ENCODE measurements at places on chromosomes 5 and 9.

- DNase-seq, result peak; percentile 95
Observed at GRCh38 chr9:36572515-36573418, at the start of gene MELK. MELK (plus strand) TSS chr9:36572895; CDS start chr9:36581682, 8,787 bp downstream.

DNA sequence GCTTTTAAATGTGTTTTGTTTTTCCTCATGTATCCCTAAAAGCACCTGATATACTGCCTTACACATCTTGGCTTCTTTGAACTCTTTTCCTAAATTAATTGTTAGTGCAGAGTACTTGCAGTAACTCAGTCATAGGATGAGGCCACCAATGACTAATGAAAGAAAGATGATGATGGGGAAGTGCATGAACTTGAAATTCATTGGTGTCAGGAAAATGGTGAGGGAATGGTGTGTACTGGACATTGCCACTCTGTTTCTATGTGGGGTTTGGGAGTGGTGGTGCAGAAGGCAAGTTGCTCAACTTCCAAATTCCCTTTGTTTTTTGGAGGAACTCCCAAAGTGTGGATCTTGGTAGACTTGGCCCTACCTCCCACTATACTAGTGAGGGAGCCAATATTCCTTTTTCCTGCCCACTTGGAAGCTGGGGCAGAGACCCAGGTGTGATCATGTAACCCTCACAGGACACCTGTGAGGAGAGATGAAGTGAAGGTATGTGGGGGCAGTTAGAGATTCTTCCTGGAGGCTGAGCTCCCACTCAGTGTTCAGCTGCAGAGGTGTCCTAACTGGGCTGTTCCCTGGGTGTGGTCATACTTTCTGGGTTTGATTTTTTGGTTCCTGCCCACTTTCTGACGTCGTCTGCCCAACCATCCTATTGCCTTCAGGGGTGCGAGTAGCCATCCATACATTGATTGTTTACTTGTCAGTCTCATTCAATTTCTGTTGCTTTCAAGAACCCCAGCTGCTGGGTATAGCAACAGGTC lies 298.5 kb downstream of the MAST4 start:
- no peak for DNase-seq

DNA sequence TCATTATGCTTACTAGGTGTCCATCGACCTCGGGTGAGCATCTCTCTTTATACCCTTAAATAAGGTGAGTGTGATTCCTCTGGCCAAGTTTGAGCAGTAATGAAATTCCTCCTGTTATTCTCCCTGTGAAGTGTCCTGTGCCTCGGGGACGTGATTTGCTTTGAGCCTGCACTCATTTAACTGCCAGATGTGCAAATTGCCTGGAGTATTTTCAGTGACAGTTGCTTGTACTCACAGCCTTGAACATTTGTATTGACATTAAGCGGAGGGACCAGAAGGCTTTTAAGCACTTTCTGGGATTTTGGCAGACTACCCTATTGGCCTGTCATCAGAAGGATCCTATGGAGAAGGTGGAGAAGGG lies 126.9 kb downstream of the DOCK2 start:
- DNase-seq, result no peak

DNA sequence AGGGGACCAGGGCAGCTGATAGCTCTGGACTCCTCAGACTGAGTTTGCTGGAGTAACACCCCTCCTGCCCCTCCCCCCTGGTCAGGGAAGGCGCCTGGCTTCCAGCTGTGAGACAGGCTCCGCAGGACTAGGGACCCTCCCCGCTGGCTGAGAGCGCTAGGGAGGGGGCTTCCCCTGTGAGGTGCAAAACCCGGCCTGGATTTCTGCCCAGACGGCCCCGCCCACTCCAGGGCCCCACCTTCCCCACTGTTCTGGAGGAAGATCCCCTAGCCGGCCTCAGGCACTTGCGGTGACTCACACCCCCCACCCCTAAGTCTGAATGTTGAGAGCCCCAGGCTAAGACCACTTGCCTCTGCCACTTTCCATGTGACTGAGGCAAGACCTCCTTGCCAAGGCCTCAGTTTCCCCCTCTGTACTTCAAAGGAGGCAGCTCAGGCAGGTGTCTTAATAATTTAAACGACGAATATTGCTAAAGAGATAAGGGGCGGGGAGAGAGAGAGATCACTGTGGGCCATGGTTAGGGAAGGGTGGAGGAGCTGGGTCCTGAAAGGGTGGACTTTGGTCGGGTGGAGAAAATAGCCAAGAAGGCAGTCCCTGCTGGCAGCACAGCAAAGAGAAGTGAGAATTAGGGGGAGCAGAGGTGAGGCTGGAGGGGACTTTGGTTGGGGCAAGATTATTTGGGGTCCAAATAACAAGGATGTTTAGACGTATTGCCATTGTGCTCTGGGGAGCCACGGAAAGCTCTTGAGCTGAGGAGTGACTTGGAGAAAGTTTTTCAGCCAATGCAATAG lies 1.0 kb upstream of the DAB2IP start:
- no peak for DNase-seq

- no peak for DNase-seq
Observed at GRCh38 chr5:172559004-172559932, 81.8 kb upstream of the NEURL1B start.

GRCh38 chr5:36059571-36060419 lies 6.9 kb downstream of the UGT3A2 start:
- DNase-seq, result no peak

DNA sequence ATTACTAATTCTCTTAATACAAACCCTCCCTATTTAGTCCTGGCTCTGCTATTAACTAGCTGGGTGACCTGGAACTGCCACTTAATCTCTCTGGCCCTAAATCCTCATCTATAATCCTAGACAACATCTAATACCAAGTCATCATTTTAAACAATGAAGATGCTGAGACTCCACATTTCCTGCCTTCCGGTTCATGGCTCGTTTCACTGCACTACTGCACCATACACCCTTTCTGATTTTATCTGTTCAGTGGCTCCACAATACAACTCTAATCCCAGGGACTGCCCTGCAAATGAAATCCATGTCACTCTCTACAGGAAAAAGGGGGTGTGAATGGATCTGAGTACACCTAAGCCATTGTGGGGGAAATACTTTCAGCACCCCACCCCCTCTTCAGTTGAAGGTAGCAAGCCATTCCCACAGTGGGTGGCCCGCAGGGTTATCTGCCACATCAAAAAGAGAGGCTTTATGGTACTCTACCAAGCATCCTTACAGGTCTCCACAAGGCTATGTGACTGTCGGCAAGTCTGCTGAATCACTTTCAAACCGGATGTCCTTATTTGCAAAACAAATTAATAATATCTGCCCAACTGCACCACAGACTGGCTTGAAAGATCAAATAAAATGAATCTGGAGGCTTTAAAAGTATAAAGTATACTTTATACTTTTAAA lies 89.5 kb downstream of the EPB41L4A start:
- DNase-seq, result no peak

DNA sequence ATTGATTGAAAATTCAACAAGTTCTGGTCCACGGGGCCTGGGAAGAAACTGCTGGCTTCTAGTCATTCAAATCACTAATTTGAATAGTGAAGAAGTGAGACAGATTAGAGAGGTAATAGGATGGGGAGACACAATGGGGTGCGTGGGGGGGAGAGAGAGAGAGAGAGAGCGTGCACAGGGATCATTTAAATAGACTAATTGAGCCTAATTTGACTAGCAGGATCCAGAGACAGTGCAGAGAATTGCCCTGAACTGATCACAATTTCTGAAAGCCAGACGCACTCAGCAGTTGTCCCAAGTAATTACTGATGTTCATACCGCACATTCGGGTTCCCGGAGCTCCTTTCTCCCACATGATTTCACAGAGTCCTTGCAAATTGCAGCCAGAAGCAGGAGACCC lies 50.3 kb upstream of the C5orf58 start:
- DNase-seq, result no peak

DNA sequence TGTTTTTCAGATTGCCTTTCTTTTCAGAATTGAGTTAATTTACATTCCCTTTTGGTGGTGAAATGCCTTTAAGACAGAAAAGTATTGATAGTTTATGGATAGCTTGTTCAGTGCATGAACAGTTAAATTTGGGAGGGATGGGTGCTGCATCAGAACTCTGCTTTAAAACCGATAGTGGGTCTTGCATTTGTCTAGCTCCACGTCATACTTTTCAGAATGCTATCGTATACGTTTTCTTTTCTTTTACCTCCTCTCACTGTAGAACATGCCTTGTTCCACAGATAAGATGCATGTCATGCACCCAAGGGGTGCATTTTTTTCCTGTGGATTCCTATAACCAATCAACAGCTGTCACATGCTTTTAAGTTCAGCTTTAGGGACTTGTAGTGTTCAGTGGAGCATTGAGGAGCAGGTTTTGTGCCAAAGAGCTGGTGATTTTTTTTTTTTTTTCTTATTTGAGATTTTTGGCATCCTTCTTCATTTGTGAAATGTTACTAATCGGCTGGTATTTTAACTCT lies 2.3 kb downstream of the SLC44A1 start:
- DNase-seq, result no peak

DNA sequence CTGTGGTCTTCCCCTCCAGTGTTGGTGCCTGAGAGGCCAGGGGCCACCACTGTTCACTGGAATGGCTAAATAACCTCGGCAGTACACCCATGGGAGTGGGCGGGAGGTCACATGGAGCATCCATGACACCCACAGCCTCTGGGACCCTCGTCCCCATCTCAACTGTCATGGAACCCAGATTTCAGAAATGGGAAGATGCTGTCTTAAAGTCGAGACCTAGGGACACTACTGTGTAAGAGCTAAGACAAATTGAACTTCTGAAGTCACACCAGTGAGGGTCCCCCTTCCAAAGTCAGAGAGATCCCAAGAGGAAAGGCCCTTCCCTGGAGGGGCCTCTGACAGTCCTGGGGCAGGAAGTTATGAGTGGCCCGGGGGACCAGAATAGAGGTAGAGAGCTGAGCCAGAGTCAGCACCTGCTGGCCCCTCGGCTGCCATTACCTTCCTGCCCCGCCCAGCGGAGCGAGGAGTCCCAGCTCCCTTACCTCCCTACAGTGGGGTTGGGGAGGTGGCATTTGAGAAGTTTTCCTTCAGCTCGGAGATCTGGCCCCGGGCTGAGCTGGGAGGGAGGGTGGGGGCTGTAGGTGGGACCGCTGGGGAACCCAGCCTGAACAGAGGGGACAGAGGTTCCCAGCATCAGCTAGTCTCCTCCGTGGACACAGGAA lies 7.6 kb downstream of the BARX1 start:
- no peak for DNase-seq

DNA sequence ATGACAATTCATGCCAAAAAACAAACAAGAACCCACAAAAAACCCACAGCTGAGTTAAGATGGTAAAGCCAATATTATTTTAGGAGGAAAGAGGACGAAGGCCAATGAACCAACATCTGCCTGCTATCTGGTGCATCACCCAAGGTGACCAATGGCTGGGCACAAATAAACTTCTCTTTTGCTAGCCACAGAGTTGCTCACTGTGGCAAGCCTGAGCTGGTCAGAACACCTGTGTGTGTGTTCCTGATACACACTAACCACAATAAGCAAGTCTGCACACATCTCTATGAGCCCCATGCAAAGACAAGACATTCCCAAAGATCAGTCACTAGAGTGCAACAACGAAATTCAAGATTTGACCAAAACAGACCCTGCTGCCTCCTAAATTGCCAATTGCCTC lies 63.1 kb downstream of the RNF38 start:
- no peak for DNase-seq

GRCh38 chr5:102453716-102454115 lies 45.1 kb downstream of the SLCO6A1 start:
- DNase-seq, result no peak

DNA sequence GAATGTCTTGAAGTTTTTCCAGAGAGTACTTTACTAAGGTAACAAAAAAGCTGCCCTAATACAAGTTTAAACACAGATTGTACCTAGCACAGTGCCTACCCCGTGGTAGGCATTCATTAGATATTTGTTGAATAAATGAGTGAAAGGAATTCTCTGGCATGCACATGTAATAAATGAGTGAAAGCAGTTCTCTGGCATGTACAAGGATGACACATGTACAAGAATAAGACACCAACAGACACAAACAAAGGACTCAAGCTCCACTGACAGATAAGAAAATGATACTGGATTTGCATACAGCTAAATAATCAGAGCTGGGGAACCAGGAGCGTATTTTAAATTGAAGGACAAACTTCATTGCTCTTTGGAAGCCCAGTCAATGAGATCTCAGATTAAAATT lies 535.8 kb downstream of the EFNA5 start:
- DNase-seq, result no peak

DNA sequence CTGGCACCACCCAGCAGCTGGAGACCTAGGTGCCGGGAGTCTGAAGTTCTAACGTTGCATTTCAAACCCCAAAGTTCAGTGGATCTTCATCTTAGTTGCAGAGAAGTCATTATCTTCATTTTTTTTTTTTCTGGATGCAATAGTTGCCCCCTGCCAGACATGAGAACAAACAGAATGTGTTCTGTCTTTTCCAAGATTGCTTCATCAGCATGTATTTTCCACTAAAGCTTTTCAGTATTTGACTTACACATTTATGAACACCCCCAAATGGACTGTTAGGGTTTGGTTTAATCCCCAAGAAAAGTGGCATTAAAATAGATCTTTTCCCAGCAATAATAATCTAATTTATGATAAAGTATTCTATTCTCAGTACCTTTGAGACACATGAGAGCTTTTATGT lies 135.2 kb upstream of the OSMR start:
- DNase-seq, result no peak

DNA sequence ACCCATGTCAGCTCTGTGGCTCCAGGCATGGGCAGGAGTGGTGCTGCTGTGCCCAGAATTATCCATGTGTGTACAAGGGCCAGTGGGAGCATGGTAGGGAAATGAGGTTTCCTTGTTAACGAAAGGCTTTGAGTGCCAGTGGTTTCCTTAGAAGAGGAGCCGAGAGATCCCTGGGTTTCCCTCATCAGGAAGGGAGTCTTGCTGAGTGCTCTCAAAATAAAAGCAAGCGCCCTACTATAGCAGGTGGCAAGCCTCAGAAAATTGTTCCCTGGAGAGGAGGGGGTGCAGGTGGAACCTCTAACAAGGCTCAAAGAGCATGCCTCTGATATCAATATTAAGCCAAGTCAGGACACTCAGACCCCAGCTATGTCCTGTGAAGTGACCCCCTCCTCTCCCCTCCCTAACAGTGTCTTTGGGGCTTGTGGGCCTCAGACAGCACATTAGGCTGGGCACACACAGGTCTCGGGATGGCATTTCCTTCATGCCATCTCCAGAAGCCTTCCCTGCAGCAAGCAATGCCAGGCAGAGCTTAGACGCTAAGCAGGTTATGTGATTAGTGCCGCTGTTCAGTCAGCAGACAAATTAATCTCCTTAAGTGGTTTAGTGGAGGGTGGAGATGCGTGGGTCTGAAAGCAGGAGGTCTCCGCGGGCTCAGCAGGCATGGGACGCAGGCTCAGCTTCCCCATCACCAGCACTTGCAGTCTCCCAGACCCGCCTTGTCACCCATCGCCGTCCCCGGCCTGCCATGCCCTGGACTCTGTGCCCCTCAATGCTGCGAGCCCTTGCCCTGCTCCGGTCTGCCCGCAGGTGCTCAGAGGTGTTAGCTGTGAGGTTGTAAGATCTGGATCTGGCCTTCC lies 60.0 kb upstream of the RARS1 start:
- no peak for DNase-seq
